ENCODE measurements at places on chromosomes 4 and X.

DNA sequence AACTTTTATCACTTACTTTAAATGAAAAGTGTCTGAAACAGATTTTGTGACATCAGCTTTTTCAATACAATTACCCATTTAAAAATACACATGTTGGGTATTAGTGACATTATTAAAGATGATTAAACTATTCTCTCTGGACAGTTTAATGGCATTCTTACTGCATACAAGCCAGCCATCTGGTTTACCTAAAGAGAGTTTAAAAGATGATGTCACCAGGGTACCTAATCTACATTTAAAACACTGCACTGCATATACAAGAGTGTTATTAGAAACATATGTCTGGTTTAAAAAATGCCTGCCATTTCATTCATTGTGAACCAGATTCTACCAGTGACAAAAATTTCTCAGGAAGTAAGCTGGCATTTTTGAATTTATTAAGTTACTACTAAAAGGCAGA, 919.1 kb downstream of the ADGRL3 start:
- DNase-seq: no peak

DNA sequence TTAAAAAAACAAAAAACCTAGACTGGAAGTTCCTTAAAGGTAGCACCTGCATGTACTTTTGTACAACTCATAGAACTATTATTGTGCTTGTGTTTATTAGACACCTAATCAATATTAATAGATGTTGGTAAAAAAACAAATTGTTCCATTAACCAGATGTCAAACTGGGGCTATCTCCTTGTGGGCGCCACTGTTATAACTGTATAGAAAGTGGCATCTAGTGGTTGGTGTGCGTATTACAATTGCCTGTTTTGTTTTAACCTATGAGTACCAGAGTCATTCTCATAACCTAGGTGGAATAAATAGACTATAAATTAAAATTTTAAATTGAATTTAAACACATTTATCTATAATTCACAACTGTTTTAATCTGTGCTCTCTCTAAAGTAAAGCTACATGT, 97.4 kb downstream of the COL4A5 start:
- no peak for DNase-seq

- no peak for DNase-seq
These were observed 26.0 kb downstream of the AIFM1 start for GRCh38 chrX:130139474-130140201.

DNA sequence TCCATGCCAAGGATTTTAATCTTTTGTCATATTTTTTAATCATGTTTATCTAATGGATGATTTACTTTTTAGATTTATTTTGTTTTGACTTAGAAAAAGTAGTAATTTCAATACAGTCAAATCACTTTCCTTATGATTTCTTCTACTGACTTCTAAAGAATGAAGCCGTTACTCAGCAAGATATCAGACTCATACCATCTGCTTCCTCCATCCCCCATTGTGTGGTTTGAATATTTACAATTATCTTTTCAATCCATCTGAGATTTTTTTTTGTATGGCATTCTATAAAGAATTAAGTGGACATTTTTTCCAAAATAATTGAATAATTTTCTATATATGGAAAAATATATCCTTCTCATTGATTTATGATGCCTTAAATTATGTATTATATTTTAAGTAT, 565.4 kb upstream of the ATOH1 start:
- no peak for DNase-seq

DNA sequence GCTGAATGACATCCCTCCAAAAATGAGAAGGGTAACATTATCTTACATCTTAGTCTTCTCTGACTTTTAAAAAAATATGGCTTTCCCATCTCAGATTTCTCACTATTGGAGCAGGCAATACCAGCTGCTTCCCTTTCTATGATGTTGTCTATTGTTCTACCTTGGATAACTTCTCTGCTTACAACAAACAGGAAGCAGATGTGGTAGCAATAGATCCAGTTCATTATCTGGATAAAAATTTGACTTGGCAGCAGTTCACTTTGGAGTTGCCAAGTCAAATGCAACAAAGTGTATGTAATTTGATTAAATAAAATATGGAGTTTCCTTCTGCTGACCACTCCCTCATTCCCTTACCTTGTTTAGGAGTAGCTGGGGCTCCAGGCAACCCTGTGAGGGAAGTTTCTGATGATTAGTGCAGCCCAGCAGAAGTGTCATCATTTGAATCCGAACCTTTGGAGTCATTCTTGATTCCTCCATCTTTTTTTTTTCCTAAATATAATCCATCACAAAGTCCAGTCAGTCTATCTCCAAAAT, 72.0 kb upstream of the GPRIN3 start:
- DNase-seq: no peak

DNA sequence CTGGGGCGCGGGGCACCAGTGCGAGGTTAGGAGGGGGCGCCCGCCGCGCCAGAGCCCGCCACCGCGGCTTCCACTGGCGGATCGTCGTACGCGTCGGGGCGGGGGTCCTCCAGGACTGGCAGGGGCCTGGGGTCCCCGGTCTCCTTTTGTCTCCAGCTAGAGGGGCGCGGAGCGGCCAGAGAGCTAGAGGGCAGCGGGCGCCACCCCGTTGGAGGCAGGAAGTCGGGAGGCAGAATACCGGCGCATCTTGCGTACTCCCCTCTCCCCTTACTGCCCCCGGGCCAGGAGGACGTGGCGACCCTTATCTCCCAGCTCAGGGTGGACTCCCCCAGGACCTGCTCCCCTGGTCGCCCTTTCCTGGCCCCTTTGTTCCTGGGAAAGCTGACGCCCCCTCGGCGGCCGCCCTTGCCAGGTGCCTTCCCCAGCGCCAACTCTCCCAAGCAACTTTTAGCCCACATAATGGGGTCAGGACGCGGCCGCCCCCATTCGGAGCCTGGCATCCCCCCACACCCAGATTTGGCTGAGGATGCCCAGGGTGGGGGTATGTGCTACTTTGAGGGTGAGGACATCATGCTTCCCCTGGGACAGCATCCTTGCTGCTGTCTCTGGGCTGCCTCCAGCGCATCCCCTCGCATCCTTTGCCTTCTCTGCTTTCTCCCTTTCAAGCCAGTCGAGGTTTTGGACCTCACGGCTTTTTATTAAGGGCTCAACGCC, 933 bp downstream of the CNKSR2 start:
- no peak for DNase-seq

Data from activated CD8-positive, alpha-beta memory T cell treated with anti-CD3 and anti-CD28 coated beads for 1 hour (primary cell).